ENCODE measurements at places on chromosomes 16 and 17.
A peak's percentile ranks its signal among the peaks of the same experiment; 100 is the strongest.

- no peak for DNase-seq
Measured at GRCh38 chr16:66135838-66136237, 230.7 kb upstream of the CDH5 start.

DNA sequence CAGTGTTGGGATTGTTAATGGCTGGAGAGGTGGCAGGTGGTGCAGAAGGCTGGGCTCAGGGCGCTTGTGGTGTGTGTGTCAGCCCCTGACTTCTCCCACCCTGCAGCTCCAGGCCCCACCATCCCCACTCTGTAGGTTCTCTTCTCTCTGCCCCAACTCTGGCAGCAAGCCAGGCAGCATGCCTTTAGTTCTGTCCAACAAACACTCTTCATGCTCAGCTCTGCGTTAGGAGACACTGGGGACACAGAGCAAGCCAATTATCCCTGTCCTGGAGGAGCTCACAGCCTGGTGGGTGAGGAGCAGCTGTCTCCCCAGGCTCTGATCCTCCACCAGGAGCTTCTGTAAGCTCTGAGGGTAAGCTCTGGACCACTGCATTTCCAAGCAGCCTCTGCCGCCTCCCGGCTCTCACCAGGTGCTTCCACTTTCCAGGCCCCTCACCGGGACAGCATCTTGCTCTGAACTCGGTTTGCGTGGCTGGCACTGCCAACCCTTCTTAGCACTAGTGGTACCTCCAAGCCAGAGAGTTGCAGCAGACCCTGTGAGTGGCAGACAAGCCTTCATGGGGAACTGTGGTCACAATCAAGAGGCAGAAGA is 34.3 kb upstream of the WSCD1 start:
- no peak for DNase-seq

- no peak for DNase-seq
Measured at GRCh38 chr16:10594312-10594950, 14.0 kb upstream of the EMP2 start.

DNA sequence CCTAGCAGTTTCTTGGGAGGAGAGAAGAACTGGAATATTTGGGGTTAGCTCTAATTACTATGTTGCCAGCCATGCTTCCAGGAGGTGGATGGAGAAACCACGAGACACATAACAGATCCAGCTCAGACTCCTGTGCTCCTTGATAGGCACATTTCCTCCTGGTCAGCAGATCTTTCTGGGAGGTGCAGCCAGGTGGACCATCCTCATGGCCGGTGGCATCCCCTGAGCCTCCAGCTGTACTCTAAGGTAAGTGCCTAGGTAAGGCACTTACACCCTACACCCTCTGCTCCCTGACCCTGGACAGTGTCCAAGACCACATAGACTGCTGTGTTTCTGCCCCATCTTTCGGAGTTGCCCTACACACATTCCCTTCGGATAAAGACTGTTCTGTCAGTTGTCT is 27.1 kb upstream of the N4BP1 start:
- no peak for DNase-seq

- no peak for DNase-seq
Measured at GRCh38 chr16:57643910-57644309, 15.5 kb downstream of the ADGRG1 start.

GRCh38 chr17:19805006-19805405 is 56.9 kb upstream of the ALDH3A1 start:
- DNase-seq = no peak

GRCh38 chr17:37683454-37683984 is 40.3 kb upstream of the DDX52 start:
- DNase-seq = no peak

DNA sequence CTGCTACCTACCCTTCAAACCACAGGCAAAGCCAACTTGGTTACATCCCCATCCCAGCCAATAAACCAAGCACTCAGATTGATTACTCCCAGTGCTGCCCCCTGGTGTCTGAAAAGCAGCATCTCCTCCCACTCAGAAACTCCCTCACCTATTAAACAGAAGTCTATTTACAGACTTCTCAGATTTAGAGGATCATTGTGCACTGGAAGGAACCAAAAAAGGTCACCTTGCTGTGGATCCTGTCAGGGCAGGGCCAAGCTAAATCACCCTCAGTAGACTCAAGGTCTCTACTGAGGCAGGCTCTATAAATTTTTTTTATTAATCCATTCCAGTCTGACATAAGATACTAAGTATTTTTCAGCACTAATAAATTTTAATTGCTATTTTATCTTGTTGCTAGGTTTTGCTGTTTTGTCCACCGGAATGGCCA is 17.6 kb downstream of the HIGD1B start:
- no peak for DNase-seq

GRCh38 chr17:725746-726145 is 6.7 kb upstream of the TLCD3A start:
- no peak for DNase-seq

GRCh38 chr17:20225162-20226115 is 216.3 kb downstream of the SPECC1 start:
- no peak for DNase-seq

DNA sequence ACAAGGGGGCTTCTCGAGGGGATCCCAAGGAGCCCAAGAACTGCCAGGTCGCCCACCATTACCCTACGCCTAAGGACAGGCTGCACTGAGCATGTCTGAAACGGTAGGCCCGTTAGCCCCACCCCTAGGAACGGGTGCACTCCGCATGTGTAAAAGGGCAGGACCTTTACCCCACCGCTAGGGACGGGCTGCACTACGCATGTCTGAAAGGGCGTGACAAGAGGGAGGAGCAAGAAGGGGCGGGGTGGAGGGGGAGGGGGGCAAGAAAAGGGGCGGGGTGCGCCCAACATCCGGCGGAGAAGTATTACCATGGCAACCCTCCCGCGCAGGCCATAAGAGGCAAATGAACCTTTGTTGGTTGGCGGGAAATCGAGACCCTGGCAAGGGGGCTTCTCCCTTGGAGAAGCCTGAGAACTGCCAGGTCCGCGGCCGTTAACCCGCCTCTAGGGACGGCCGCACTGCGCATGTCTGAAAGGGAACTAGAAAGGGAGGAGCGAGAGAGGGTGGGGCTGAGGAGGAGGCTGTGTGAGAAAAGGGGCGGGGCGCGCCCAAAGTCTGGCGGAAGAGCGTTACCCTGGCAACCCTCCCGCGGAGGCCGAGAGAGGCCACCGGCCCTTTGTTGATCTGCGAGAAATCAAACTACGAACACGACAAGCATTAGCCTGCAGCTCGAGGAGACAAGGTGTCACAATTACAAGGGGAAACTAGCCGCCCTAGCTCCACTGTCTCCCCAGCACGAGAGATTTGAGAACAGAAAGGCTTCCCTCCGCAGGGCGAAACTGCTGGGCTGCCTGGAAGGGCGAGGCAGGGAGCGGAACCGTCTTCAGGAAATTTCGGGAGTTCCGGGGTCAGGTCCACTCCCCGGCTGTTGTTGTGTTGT is 2046.8 kb downstream of the TP53TG3F start:
- DNase-seq = no peak

GRCh38 chr16:74909665-74910064 is 75.3 kb downstream of the WDR59 start:
- DNase-seq = no peak

DNA sequence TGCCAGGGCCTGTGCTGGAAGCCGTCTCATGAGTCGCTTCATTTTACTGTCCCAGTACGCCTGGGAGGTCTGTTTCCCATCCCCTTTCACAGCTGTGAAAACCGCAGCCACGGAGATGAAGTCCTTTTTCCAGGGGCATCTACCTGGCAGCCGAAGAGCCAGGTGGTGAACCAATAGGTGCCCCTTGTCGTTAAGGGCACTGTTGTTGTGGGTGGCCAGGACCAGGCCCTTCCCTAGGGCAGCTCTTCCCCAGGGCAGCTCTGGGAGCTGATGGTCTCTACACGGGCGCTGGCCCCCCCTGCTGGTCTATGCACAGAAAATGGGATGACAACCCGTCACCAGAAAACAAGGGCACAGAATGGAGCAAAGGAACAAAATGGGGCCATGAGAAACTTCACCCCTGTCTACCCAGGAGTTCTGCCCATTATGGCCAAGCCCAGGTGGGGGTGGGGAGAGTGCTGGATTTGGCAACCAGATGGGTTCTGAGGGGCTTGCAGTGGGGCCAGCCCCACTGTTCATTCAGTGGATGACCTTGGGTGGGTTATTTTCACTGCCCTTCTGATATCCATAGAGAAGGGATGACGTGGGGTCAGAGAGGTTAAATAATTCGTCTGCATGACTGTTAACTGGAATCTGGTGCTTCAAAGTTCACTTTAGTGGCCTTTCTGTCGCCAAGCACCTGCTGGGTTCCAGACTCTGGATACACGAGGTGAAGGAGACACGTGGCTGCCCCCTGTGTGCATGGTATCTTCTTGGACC is 11.5 kb downstream of the RMI2 start:
- no peak for DNase-seq

DNA sequence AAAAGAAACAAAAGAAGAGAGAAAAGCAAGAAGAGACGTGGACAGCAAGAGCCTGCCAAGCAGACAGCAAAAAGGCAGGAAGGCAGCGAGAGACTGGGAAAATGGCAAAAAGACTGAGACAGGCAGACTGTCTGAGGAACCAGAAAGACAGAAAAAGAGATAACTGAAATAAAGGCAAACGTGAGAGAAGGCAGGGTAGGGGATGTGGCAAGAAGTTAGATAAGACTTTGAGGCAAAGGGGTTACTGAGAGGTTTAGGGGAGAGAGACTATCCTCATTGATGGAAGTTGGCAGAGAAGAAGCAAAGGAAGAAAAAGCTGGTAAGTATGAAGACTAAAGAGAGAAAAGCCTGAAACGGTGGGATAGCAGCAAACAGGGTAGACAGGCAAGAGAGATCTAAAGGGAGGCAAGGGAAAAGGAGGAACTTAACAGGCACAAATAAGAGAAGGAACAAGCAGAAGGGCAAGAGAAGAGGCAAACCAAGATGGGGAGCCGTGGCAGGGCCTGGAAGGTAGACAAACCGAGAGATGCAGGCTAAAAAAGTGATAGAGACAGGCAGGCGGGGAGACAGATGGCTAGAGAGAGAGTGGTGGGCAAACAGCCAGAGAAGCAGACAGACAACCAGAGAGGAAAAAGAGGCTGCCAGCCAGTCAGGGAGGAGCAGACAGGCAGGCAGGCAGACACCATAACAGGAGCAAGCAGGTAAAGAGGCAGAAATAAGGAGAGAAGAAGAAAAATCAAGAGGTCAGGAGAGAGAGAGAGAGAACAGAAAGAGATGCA is 7.1 kb upstream of the CHD3 start:
- DNase-seq = no peak

DNA sequence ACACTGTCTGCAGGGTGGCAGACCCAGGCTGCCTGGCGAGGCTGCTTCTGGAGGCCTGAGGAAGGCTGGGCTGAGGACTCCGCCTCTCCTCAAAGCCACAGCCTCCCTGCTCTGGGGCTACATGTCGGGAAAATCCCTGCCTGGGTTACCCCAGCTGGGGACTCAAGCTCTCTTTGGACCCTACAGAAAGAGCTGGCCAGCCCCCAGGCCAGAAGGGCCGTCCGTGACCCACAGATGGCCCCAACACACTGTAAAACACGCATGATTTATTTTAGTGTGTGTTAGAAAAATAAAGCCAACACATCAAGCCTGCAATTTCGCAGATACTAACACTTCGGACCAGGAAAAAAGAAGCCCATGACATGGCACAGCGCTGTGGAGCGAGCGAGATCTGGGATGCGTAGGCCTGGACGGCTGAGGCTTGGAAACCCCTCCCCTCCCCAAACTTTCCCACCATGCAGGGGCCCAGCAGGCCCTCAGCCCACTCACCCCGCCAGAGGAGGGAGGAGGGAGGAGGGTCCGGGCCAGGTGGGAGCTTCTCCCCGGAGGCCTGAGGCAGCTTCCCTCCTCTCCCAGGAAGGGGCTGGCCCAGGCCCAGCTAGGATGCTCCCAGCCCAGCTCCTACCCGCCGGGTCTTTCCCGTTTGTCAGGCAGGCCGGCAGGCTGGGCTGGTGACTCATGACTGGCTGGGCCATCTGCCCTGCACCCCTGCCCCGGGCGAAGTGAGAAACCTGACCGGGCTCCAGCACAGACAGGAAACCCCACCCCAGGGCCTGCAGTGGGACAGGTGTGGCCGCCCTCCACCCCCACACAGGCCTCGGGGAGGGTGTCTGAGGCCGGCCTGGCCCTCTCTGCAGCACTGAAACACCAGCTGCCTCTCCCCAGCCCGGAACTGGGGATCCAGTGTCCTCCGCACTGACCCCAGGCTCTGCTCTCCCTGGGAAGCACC is 34.1 kb upstream of the SLC38A10 start:
- DNase-seq = peak; percentile 46

Data from esophagus squamous epithelium (tissue), 5 donors.